OCI-M1 (cell line): ENCODE measurements at places on chromosomes 13 and 19.

DNA sequence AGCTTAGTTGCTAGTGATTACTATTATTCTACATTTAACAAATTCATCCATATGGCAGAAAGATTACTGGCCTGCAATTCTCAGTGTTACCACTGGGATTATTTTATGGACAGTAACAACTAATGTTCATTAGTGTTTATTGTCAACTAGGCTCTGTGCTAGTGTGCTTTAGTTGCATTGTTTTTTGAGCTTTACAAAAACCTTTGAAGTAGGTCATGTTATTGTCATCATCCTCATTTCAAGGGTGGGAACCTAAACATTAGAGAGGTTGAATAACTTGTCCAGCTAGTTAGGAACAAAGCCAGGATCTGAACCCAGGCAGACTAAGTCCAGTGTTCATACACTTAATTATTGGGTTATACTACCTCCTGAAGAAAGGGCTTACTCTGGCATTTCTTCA lies 27.8 kb upstream of the TDRD3 start:
- peak; percentile 27 for DNase-seq

DNA sequence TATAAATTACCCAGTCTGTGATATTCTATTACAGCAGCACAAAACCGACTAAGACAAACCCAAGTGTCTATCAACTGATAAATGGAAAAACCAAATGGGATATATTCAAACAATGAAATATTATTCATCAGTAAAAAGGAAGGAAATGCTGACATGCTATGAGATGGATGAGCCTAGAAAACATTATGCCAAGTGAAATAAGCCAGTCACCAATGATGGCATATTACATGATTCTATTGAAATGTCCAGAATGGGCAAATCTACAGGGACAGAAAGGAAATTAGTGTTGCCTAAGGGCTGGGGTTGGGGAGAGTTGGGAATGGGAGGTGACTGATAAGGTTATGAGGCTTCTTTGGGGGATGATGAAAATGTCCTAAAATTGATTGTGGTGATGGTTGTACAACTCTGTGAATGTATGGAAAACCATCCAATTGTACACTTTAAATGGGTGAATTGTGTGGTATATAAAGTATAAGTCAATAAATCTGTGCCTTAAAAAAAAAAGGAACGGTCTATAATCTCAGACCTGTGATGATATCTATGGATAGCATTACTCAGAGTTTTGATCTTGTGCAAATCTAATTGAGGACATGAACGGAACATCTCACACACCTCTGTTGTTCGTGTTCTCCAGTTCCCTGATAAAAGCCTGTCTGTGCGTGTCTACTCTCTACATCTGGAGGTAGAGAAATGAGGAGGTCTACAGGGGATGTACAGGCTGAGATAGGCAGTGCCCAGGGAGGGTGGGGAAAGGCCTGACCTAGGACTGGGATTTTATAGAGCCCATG lies 49.0 kb downstream of the TNFRSF19 start:
- DNase-seq = no peak

DNA sequence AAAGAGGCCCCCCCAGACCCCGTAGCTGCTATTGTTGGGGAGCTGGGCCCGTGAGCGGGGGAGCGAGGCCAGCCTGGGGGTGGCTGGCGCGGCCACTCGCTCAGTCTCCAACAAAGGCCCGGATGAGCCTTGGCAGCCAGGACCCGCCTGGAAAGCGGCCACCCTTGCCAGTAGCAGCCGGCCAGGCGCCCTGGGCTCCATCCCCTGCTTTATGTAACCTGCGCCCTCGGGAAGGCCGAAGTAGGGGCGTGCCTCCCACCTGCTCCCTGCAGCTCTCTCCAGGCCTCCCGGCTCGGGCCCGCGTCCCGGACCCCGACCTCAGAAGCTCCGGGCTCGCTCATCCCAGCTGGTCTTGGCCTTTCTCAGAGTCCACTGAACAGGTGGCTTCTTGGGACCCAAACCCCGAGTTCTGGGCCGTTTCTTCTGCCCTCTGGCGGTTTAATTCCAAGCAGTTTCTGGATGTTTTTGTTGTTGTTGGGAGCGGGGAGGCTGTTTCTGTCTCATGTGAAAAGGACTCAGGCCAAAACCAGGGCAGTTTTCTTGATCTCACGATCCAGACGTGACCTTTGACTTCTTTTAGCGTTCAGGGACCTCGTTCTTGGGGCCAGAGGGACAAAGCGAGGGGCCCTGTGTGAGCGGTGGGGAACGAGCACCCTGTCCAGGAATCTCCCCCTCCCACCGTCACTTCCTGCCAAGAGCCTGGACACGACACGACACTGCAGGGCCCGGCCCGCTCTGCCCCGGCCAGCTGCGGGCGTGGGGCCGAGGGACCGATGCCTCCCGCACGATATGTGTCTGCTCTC lies 1.2 kb downstream of the CDC34 start:
- DNase-seq = peak; percentile 70

GRCh38 chr19:5891938-5892771 lies 11.4 kb downstream of the NDUFA11 start:
- peak; percentile 20 for DNase-seq

- DNase-seq = no peak
Observed at GRCh38 chr13:53821632-53822031, 793.0 kb downstream of the OLFM4 start.

- no peak for DNase-seq
Observed at GRCh38 chr19:3458229-3459088, 21.9 kb downstream of the SMIM24 start.

DNA sequence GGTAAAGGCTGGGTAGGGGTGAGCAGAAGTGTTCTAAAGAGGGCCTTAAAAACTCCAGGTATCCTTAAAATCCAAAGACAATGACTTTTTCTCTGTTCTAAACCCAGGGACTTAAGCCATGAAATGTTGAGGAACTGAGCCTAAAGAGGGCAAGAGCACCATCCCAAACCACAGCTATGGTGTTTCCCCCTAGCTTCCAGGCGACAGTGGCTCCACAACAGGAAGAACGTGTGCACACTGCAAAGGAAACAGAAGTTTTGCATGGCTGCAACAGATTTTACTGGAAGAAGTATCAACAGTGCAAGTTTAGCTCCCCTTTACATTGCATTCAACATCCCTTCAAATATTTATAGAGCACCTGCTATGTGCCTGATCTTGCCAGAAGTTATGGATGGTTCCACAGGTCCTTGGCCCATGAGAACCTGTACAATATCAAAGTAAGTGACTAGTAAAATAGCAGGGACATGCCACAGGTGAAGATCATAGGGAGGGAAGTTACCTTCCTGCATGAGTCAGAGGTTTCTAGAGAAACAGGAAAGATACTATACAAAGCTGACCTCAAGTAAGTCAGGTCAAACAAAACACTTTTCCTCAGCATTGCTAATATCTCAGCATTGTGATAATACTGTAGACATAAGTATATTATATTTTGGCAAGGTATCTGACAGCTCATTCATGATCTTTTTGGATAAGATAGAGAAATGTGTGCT lies 8.4 kb upstream of the KCTD12 start:
- no peak for DNase-seq

DNA sequence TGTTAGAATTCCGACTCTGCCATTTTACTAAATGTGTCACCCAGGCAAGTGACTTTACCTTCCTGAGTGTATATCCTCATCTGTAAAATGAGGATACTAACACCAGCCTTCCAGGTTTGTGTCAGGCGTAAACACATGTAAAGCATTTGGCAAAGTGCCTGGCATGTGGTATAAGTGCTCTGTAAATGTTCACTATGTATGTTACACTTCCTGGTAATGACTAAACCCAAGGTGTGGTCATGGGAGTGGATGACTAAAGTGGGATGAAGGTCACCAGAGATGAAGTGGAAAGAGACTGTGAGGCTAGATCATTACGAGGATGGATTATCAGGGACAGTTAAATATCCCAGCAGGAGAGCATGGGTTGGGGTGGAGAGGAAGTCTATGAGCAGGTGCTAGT lies 25.6 kb downstream of the DEDD2 start:
- no peak for DNase-seq

GRCh38 chr13:72403396-72404010 lies 323.9 kb downstream of the MZT1 start:
- no peak for DNase-seq

DNA sequence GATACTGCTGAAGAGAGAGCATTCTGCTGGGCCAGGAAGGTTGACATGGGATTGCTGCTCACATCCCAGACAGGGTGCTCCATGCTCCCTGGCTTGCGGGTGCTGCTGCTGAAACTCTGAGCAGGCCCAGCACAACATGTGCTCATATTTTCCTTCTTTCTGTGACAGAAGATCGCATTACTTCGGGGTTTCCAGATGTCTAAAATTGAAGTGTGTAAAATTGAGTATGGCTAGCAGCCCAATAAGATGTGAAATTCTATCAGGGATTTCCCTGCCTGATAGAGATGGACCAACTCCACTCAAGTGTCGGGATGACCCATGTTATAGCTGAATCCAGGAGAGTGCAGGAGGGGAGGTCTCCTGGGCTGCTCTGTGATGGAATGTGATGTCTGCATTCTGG lies 55.6 kb upstream of the KL start:
- no peak for DNase-seq

- no peak for DNase-seq
Observed at GRCh38 chr13:113658836-113659235, 838 bp upstream of the ATP4B start.

DNA sequence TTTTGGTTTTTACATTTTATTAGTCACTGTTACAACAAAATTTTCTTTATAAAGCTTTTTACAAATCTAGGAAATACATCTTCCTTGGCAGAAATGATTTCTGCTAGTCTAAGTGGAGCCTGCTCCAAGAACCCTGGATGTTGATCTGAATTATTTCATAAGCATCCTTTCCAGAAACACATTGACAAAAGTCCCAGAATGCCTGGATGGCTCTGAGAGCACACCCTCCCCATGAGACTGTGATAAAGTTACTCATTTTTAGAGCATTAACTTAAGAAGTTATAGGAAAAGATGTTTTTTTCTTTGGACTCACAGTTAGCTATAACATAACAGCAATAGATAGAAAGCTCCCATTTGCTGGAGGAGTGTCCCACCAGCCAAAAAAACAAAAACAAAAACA lies 559.6 kb upstream of the SPRY2 start:
- DNase-seq = no peak
